Body of pancreas (tissue), 4 donors: ENCODE measurements at places on chromosomes 13 and 19.

GRCh38 chr19:10439588-10439987, 19.2 kb downstream of the PDE4A start:
- no peak for DNase-seq

DNA sequence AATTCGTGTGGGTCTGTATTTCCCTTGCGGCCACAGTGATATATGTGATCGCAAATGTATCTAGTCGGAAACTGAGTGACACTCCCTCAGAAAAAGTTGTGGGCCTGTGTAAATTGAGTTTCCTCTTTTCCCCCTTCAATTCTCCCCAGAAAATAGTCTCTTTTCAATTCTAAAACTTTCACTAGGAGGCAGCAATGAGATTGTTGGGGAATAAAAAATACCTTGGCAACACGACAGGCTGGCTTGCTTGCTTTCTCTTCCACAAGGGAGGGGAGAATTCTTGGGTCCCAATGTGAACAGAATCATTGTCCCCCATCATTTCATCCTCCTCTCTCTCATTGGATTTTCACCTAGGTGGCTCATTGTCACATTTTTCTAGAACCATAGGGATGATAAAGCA, 3.7 kb upstream of the SOX21 start:
- DNase-seq = no peak

GRCh38 chr19:29528350-29528945, 2.7 kb downstream of the VSTM2B start:
- peak; percentile 32 for DNase-seq

DNA sequence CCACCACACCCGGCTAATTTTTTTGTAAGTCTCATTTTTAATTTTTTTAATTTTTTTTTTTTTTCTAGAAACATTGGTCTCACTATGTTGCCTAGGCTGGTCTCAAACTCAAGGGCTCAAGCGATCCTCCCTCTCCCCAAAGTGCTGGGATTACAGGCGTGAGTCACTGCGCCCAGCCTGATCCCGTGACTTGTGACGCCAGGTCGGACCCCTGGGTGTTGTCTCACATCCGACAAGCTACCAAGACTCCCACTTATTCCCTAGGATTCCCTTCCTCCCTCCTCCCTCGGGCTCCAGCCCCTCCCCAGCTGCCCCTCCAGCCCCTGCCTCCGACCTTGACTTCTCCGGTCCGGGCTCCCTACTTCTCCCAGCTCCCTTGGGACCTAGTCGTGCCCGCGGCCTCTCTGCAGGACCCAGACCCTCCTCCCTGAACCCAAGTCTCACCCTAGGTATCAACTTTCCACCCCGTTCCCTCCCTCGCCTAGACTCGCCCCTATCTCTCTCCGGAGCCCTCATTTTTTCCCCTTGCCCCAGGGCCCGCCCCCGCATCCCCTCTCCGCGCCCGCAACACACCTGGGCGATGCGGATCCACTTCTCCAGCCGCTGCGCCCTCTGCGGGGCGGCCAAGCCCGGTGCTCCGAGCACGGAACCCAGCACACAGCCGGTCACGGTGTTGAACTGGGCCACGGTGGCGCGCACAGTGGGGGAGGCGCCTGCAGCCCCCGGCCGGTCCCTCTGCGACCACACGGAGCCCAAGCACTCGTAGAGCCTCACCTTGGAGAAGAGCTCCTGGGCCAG, 13.1 kb downstream of the RGL3 start:
- no peak for DNase-seq

GRCh38 chr13:111213964-111214726, 99.0 kb downstream of the ARHGEF7 start:
- no peak for DNase-seq

DNA sequence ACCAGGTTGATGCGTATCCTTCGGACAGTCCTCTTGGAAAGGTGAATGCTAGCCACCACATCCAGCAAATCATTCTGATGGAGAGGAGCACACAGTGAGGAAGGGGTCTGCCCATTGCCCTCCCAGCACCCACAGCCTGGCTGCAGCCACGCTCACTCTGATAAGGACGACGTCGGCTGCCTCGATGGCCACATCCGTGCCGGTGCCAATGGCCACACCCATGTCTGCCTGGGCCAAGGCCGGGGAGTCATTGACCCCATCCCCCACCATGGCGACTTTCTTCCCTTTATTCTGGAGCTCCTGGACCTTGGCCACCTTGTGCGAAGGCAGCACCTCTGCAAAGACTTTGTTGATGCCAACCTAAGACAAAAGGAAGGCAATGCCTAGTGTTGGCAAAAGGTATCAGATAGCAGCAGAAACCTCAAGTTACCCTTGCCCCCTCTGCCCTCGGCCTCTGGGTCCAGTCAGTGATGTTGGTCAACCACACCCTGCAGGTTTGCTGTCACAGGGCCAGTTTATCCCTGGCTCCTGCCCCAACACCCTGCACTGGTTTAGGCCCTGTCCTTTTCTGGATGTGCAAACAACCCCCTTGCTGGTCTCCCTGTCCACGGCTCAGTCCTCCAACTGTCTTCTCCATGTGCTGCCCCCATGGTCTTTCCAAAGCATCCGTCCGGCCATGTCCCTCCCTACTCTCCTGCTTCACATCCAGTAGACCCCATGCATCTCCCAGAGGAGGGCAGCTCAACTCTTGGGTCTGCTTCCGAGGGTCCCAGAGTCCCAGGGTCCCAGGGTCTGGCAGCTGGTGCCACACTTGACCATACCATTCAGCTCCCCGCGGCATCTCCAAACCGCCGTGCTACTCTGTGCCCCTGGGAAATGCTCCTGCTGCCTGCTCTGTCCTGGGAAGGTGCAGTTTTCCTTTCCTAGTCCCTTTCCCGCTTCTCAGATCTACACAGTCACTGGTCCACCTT, 73.6 kb downstream of the ATP7B start:
- DNase-seq = no peak

DNA sequence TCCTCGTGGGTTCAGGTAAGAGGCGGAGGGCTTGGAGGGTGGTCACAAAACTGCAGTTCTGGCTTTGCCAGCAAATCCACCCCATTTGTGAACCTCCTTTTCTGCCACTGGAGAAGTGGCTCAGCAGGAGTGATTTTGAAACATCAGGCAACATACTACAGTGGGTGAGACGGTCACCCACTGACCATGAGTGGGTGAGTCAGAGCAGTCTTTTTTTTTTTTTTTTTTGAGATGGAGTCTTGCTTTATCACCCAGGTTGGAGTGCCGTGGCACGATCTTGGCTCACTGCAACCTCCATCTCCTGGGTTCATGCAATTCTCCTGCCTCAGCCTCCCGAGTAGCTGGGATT, 3.0 kb downstream of the TOMM40 start:
- no peak for DNase-seq

GRCh38 chr13:49806126-49806536, 13.6 kb upstream of the KPNA3 start:
- no peak for DNase-seq

GRCh38 chr19:18232540-18233223, 6.4 kb upstream of the PDE4C start:
- DNase-seq = no peak

DNA sequence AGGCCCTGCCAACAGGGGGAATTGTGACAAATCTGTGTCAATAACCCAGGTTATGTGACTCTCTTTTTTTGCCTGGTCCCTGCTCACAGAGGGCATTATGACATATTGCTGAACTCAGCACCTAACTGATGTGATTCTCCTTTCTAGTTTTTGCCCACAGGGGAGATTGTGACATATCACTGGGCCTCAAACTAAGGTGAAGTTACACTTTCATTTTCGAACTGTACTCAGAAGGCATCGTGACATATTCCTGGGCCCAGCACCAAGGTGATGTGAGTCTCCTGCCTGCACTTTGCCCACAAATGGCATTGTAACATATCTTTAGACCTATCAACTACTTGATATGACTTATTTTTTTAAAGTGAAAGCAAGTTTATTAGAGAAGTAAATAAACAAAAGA, 83.0 kb downstream of the ZNF728 start:
- no peak for DNase-seq

- peak; percentile 69 for DNase-seq
Observed at GRCh38 chr19:10430505-10431253, 10.3 kb downstream of the PDE4A start.

DNA sequence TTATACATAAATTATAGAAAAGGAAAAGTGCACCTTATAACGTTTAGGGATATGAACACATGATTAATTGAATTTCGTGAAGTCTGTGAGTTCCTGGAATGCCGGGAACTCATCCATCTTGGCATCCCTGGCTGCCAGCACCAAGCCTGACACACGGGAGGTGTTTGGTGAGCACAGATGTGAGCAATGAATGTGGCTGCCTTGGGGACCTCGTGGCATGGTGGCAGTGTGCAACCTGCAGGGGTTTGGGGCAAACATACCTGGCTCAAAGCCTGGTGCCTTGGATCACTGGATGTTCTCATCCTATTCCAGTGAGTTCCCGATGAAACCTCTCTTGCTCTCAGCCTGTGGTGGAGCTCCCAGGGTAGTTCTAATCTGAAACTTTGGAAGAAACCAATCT, 10.4 kb upstream of the MAP2K2 start:
- no peak for DNase-seq

DNA sequence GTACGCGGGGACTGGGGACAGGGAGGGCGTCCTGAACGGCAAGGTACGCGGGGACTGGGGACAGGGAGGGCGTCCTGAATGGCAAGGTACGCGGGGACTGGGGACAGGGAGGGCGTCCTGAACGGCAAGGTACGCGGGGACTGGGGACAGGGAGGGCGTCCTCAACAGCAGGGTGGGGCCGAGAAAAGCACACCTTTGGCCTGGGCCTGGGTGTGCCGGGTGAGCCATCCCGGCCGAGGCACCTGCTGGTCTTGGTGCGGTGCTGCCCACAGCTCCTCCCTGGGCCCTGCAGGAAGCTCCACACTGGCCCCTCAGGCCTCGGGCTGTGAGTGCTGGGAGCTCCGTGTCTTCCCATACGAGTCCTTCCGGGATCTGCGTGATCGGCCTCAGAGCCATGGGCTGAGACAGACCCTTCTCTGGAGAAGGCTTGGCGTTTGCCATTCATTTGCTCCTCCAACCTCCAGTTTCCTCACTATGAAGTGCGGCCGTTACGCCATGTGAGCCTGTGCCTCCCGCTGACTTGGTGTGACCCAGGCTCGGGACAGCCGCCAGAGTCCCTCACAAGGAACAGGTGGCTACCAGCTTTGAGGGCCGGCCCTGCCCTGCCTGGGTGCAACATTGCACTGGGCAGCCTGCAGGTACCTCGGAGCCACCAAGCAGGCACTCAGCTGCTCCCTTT, 7.8 kb upstream of the ZNF554 start:
- no peak for DNase-seq

DNA sequence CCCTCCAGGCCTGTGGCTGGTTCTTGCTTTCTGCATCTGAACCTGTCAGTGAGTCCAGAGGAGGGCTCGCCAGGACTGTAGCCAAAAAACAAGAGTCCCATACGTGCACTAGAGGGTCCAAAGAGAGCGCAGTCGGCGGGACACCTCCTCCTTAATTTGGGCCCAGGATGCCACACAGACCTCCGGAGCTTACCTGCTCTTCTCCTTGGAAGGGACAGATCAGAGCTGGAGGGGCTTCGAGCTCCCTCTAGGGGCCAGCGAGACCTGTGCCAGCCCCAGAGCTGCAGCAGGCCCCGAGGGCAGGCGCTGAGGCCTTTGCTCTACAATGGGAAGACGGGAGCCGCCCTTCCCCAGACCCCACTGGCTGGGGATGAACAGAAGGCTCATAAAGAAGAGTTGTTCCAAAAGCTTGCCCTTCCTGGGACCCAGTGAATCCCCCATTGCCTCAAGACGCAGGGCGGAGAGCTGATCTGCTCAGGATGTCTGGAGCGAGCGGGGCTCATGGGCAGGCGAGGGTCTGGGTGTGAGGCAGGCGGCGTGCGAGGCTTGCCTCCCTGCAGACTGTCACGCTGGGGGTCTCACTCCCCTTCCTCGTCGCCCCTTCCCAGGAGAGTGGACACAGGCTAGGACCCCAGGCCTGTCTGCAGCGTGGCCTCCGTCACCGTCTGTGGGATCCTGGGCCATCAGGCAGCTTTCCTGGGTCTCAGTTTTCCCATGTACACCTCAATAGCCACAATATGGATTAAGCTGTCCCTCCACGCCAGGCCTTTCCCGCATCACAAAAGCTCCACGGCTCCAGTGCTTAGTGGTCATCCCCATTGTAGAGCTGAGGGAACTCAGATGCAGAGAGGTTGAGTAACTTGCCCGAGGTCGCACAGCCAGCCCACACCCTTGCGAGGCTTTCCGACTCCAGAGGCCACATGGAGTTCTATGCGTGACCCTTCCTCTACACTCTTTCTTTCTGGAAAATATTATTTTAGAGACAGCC, 46.9 kb upstream of the VSTM2B start:
- DNase-seq = no peak

DNA sequence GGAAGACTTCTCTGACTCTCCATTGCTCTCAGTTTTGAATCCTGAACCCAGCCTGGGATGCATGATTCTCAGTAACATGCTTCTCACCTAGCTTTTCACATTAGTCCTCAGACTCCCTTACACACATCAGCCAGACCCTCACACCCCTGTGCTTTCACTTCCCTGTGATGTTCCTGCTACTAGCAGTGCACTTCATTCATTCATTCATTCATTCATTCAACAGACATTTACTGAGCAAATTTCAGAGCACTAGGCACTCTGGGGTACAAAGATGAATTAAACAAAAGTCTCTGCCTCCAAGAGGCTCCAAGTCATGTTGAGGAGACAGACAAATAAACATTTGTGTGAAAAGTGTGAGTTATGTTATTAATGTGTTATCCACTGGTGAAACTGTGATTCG, 145.2 kb downstream of the RXFP2 start:
- DNase-seq = no peak

DNA sequence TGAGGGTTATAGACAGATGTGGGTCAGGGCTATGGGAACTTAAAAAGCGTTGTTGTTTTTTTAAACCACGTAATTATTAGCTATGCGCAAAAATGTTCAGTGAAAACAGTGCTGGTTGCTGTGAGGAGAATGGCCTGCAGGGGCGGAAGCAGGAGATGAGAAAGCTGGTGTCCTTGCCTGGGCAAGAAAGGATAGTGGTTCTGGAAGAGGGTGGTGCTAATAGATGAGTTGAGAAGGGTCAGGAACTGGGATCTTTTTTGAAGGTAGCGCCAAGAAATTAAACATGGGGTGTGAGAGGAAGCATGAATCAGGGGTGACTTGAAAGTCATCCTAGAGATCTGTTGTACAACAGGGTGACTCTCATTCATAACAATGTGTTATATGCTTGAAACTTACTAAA, 4.8 kb upstream of the SMG9 start:
- no peak for DNase-seq

DNA sequence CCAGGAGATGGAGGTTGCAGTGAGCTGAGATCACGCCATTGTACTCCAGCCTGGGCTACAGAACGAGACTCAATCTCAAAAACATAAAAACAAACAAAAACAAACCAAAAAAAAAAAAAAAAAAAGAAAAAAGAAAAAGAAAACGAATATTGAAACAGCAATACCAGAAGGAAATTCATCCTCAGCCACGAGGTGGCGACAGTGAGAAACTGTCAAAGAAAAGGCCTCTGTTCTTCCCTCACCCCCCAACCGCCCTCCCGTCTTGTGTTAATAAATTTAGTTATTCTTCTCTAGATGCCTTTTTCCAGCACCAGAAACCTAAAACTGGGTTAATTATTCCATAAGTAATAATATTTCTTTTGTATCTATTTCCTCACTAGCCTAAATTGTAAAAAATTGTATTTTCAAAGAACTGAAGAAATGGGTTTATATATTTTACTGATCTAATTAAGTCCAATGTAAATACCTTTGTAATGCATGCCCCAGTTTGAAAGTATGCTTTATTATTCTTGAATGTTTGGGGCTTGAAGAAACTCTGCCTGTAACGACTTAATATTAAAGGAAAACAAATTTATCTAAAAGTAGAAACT, 38.6 kb downstream of the LIG4 start:
- DNase-seq = peak; percentile 21
